Stimulated activated CD4-positive, alpha-beta T cell treated with anti-CD3 and anti-CD28 coated beads, Interleukin-2, amount 100 ng/mL, for 24 hours (primary cell): ENCODE measurements at places on chromosomes 13 and 19.

DNA sequence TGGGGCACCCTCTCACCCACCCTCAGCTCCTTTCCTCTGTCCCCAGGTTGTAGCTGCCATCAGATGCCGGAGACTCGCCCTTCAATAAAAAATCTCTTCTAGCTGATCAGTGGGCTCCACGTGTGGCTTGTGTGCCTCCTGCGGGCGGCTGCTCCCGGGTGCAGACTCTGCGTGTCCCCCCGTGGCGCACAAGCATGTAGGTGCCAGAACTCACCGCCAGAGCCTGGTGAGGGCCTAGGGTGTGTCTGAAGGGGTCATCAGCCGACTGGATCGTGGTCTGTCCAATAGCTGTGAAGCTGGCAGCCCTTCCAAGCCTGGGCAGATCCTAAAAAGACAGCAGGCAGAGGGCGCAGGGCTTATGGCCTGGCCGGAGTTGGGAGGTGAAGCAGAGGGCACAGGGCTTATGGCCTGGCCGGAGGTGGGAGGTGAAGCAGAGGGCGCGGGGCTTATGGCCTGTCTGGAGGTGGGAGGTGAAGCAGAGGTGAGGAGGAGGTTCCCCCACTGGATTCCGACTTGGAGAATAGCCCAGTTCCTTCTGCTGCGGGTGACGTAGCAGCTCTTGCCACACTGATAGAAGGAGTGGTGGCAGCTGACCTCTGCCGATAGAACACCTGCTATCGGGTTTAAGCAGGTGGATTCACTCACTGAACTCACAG is 11.7 kb downstream of the NOP53 start:
- DNase-seq, result no peak

DNA sequence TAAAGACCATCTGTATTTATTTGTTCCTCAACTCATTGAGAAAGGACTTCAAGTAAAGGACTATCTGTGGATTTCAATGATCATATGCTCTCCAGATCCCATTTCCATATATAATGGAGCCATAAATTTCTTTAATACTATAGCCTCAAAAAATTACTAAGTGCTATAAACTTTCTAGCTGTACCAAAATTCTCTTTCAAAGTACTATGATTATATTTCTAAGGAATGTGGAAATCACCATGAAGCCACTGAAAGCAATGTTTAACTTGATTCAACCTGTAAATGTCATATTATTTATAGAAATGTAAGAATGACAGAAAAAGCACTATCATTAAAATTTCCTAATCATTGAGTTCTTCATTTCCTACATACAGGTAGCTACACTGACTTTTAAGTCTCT is 20.7 kb downstream of the TBC1D4 start:
- DNase-seq, result no peak

GRCh38 chr19:39308531-39309304 is 11.9 kb downstream of the LRFN1 start:
- no peak for DNase-seq

- DNase-seq, result no peak
These were observed 246.9 kb upstream of the PRR20A start for GRCh38 chr13:56893843-56894242.

DNA sequence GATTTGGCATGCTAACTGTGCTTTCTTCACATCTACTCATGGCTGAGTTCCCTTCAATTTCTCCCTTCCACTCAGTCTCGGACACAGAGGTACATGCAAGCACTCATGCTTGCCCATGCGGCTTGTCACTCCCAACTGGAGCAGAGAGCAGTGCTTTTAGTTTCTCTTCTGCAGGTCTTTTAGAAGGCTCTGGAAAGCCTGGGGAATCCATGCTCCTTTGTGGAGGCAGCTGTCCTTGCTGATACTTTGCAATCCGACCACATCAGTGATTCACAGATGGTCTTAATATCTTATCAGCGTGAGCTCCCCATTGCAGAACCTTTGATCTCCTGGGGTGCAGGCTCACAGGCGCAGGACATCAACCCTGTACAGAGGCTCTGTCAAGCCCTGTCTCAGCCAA is 203.9 kb downstream of the COL4A1 start:
- no peak for DNase-seq

DNA sequence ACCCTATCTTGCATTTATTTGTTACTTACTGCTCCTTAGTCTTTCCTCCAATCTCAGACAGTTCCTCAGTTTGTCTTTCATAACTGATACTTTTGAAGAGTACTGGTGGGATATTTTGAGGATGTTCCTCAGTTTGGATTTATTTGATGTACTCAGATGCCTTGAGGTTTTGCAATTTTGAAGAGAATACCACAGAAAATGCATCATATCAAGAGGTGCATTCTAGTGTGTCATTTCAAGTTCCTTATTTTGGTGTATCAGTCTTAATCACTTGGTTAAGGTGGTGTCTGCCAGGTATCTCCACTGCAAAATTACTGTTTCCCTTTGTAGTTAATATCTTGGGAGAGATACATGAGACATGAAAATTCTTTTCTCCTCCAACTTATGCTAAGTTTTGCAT is 75.1 kb downstream of the URI1 start:
- DNase-seq, result no peak

GRCh38 chr13:111908981-111909380 is 158.0 kb upstream of the SOX1 start:
- DNase-seq, result no peak

- DNase-seq, result no peak
These were observed 68.1 kb upstream of the KLF12 start for GRCh38 chr13:74202129-74202813.

GRCh38 chr13:106372199-106373155 is 163.0 kb downstream of the EFNB2 start:
- DNase-seq, result no peak

- no peak for DNase-seq
These were observed 52.6 kb upstream of the RCBTB2 start for GRCh38 chr13:48585456-48585840.

DNA sequence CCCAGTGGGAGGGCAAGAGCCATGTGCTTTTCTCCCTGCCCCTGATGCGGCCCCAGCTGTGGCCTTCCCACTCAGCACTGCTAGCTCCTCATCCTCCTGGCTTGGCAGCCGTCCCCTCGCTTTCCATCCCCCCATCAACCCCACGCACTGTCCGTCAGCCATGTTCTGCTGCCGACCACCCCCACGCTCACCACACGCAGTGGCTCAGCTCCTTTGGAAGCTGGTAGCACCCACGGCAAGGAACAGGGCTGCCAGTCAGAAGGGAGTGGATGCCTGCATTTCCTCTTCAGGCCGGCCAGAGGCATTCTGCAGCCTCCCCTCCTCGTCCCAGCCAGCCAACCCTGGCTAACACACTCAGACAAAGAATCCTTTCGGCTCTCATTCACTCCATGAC is 6.3 kb downstream of the CALM3 start:
- DNase-seq, result no peak

DNA sequence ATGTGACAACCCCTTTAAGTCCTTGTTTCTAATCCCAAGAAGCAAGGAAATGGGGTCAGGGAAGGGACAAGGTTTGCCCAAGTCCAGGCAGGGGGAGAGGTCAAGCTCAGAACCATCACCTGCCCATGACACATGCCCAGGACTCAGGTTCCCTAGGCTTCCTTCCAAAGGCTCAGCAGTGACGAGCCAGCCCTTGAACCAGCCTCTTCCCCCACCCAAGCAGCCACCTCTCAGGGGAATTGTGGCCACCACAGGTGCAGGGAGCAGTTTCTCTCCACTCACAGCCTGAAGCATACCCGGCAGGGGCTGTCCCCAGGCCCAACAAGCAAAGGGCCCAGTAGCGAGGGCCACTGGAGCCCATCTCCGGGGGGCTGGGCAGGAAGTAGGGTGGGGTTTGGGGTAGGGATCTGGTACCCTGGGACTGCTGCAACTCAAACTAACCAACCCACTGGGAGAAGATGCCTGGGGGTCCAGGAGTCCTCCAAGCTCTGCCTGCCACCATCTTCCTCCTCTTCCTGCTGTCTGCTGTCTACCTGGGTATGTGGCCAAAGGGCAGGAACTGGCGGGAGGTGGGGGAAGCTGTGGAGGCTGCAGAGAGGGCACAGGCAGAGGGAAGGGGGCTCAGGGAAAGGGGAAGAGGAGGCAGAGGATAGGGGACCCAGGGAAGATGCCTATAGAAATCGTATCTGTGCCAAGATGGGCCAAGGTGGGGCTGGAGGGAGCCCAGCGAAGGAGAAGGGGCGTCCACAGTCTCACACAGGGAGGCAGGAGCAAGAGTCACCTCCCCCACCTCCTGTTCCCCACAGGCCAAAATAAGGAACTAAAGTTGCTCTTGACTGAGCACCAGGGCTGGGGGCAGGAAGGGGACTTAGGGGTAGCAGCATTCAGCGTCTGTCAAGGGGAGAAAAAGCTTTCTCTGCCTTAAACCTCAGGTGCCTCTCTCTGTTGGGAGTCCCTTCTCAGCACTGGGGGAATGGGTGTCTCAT is at the start of gene CD79A:
CD79A (plus strand) TSS at position 433 of the 986 bp plus-strand sequence; CDS start at position 459, 26 bp downstream.
- DNase-seq, result no peak

DNA sequence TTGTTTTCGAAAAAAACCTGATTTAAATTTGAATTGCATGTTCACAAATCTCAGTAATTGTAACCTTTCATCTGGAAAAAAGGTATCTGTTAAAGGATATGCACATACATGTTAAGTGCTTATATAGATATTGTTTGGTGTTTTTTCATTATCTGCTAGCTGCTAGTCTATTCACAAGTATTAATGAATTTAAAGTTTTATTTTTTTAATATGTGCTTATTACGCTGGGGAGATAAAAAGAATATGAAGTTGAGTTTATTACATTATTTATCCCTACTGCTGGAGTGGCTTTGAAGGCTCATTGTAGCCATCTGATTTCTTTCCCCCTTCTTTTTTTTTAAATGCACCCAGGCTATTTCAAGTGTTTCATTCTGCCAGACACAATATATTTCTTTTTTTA is 3.9 kb upstream of the MAB21L1 start:
- DNase-seq, result no peak

DNA sequence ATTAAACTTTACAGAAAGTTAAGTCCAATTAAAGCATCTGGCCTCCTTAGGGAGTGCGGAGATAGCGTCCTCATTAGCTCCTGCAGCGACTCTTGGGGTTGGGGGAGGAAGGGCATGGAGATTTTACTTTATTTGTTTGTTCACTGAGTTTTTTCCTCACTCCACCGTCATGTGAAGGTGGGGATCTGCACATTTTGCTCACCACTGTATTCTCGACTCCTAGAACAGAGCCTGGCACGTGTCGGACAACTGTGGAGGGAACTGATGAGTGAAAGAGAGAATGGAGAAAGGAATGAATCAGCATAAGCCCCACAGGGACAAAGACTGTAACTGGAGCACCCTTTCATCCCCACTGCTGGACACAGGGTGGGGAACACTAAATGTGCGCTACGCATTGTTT is 205.1 kb upstream of the TSHZ3 start:
- no peak for DNase-seq

- no peak for DNase-seq
These were observed 16.9 kb downstream of the ZNF816 start for GRCh38 chr19:52945652-52946321.
